Bronchial epithelial cell (primary cell): ENCODE measurements at places on chromosomes 4 and X.
A peak's percentile ranks its signal among the peaks of the same experiment; 100 is the strongest.

- no peak for DNase-seq
These were observed 455.5 kb downstream of the STIM2 start for GRCh38 chr4:27316176-27316575.

DNA sequence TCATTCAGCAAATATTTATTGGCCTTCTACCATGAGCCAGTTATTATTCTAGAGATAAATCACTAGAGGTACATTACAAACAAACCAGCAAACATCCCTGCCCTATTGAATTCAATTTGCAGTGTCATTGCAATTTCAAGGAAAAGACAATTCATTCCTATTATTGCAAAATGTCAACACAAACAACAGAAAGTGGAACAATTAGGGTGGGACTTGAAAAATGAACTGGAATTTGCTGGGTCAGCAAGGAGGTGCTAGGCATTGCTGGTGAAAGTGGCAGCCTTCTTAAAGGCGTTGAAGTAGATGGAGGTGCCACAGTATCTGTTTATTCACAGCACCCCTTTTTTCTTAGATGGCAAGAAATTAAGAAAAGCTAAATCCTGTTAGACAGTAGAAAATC, 224.0 kb upstream of the BMP3 start:
- peak; percentile 41 for DNase-seq

GRCh38 chr4:88690355-88690754, 7.3 kb downstream of the NAP1L5 start:
- DNase-seq, result peak; percentile 53

DNA sequence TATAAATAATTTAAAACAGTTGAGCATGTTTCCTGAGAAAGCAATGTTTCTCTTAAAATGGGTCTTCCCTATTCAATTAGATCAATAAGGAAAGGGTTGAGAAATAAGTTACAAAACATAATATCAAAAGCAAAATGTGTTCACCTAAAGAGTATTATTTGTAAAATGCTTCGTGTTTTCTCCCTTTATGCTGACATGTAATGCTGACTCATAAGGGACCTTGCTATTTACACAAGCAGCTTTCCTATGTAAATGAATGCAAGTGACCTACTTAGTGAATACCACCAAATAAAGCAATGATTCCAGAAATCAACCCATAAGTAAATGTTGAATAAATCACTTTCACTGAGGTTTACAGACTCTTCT, 91.5 kb downstream of the ELOVL6 start:
- peak; percentile 87 for DNase-seq

GRCh38 chrX:130676861-130677260, 226.1 kb downstream of the ENOX2 start:
- no peak for DNase-seq

- no peak for DNase-seq
These were observed 38.9 kb downstream of the ELOVL6 start for GRCh38 chr4:110159541-110159940.
